ENCODE measurements at places on chromosomes 7 and 10.
A peak's percentile ranks its signal among the peaks of the same experiment; 100 is the strongest.

DNA sequence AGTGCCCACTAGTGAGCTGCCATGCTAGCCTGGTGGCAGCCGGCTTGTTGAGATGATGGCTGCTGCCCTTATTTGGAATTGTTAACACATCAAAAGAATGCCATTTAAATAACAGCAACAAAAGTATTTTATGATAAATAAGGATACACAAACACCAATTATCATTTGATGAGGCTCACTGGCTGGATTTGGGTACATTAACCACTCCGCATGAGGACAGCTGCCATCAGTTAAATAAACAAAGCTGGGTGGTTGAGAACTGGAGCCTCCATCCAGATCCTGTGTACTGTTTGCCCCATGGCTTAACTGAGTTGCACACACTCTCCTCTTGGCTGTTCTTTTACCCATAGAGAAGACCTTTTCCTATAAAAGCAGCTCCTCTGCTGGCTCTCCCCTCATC lies 103.8 kb downstream of the RGS10 start:
- no peak for DNase-seq

GRCh38 chr7:29202651-29203069 lies 8.1 kb downstream of the CHN2 start:
- no peak for DNase-seq

- DNase-seq, result peak; percentile 27
Observed at GRCh38 chr10:80133206-80133605, 676 bp downstream of the PLAC9 start.

DNA sequence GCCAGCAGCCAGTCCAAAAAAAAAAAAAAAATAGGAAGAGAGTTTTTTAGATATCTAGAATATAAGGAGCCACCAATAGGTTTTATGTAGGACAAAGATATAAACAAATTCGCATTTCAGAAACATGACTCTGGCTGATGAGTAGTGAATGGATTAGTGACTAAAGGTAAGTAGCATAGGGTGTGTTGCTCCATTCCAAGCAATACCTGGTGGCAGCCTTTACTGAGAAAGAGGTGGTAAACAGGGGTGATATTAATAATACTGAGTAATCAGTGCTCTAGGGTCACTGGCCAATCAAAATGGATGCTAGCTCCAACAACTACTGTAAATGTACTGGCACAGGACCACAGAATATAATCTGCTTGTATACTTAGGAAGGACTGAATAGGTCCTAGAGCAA lies 45.5 kb upstream of the RAB11FIP2 start:
- DNase-seq, result no peak

DNA sequence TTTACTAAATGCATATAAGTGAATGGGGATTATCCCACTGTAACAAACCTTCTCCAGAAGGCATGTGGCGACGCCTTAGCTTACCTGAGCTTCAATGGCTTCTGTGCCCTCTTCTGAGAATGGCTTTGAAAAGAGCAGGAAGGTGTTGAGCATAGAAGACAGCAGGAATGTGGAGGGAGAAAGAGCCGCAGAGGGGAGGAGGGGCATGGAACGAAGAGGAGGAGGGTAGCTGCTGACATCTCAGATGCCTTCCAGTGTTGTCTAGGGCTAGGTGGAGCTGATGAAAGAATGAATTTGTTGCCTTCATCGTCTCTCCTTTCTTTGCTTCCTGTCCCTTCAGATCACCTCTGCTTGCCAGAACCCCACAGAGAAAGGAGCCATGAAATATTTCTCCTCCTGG lies 86.2 kb downstream of the ITIH5 start:
- no peak for DNase-seq

DNA sequence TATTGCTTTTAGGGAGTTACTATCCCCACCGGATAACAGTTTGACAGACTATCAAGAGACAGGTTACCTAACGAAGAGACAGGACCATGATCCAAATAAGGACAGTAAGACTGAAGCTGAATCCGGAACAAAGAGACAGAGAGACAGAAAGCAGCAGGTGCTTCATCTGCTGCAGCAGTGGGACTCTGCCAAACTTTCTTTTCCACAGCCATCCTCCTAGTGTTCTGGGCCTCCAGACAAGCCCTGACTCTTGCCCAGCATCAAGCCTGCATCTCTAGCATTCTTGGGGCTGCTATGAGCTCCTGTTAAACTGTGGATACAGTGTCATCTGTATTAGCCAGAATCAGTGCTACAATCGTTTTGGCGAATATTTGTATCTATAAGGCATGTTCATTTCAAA lies 761.7 kb downstream of the GRID1 start:
- no peak for DNase-seq

DNA sequence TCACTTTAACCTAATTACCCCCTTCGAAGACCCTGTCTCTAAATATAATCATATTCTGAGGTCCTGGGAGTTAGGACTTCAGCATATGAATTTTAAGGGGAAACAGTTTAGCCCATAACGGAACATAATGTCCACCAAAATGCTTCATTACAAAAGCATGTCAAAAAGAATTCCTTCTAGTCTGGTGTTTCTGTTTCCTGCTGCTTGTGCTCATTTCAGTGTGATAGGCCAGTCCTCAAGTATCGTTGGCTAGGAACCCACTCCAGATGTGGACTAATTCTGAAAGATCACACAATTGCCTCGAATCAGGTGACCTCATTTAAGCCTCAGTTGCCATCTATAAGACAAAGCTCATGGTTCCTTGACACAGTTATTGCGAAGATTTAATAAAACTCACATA lies 29.6 kb downstream of the INPP5F start:
- DNase-seq, result no peak

GRCh38 chr10:28839600-28840007 lies 162.3 kb downstream of the BAMBI start:
- no peak for DNase-seq

- DNase-seq, result no peak
Observed at GRCh38 chr10:14476006-14476405, 145.3 kb upstream of the FRMD4A start.

- DNase-seq, result peak; percentile 61
Observed at GRCh38 chr7:45088821-45089340, at the start of gene NACAD. Gene NACAD (minus strand): TSS chr7:45088969. CDS start chr7:45088894, 75 bp downstream.

DNA sequence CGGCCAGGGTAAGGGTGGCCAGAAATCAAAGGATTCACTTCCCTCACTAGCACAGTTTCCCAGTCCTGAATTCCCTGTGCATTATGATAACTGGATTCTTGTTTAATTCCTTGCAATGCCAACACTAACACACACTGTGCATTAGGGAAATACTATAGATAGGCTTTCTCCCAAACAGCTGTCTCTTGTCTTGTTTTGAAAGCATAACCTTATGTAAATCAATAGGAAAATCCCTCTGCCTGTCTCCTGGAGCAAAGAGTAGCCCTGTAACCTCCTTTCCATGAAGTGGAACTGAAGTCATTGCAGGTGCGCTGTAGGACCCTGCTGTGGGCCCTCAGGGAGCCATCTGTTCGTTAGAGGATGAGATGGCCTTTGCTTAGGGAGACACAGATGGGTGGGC lies 82.8 kb upstream of the FAM171A1 start:
- DNase-seq, result no peak

DNA sequence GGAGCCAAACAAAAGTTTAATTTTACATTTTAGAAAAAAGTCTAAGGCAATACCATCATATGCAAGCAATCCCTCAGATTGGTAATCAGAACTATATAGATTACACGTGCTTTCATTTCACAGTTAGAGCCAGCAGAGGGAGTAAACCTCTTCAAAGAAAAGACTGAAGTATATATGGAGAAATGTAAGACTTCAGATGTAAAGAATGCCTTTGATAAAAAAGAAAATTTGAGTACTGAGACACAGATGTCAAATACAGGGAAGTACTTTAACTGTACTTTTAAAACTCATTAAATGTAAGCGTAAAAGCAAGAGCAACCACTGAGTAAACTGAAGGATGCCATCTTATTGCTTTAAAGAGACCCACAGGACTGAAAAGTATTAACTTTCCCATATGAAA lies 101.4 kb upstream of the FAM133B start:
- DNase-seq, result peak; percentile 84

DNA sequence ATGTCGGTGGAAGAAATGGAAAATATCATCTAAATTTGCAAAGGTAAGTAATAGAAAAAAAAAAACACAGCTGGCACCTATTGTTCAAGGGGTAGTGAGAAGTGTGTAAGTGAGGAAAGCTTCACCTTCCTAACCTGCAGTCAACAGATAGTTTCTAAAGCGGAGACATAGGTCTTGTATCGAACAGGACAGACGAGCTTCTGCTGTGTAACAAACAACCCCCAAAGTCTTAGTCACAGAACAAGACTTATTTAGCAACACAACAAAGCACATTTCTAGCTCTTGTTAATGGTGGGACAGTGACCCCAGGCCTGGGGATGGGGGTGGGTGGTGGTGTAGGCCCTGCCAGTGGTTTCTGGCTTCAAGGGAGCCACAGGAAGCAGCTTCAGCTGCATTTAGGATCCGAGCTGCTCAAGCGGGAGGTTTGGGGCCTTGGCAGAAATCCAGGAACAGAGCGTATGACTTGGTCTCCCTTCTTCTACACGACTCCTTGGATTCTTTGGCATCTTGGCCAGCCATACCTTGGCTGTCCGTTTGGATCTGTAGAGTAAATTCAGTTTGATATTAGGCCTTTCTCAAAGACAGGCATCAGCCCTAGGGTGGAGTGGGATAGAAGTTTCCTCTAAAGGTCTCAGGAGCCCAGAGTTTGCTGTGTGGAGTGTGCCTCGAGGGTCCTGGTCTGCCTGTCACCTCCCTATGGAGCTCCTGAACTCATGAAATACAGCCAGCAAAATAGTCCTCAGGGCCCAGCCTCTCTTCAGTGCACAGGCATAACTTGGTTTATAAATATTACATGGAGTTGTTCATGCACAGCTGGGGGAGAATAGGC lies 56.9 kb upstream of the SHH start:
- no peak for DNase-seq

DNA sequence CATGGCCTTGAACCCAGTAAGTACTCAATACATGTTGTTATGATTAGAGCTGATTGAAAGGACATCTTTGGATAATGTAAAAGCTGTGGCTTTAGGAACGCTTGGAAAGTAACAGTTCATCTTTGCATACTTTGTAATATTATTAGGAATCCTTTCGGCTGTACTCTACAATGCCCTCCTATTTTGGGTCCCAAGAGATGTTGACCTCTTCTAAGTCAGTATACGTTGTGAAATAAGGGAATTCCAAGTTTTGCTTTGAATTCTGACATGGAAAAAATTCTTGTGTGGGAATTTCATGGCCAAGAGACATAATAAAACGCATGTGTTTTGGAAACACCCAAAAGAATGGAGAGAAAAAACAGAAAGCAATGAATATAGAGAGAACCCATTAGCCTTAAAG lies 7.7 kb downstream of the AGR3 start:
- DNase-seq, result no peak

DNA sequence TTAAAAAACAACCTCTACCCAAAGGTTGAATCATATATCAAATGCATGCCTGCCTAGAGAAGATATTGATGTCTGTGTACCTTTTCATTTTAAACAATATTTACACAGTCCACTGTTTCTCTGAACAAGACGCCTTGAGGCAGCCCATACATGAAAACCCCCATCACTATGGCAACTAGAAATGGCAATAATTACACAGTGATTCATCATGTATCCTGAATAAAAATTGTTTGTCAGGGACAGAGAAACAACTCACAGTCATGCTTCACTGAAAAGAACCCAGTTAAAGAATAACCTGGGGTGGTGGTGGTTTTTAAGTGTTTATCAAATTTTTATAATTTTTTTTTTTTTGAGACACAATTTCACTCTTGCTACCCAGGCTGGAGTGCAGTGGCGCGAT lies 19.7 kb downstream of the DNAJC12 start:
- DNase-seq, result peak; percentile 99

- no peak for DNase-seq
Observed at GRCh38 chr7:33076737-33077136, 14.2 kb upstream of the NT5C3A start.

DNA sequence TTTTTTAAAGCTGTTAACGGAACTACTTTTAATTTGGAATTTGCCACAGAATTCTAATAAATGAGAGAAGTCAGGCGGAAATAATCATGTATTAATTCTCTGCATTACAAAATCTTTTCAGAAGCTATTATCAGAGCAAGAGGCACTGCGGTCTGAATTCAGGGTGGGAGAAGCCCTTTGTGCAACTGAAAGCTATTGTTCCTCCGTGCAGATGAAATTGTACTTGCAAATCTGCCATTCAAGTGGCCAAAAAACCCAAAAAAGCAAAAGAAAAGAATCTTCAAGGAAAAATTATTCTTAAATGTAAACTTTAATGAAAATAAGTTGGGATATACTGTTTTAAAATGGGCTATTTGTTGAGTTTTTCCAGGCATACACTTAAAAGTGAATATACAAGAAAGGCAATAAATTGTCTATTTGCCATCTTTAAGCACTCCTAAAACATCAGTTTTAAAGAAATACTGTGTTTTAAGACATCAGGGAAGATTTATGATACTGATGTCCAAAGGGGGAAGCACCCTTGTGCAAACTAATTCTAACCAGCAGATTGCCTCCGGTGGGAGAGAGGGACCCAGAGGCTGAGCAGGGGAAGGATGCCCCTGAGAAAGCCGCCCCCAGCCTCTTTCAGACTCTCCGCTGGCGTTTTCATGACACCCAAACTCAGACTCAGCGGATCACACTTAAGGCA lies 351.2 kb downstream of the DNAJB6 start:
- DNase-seq, result no peak

DNA sequence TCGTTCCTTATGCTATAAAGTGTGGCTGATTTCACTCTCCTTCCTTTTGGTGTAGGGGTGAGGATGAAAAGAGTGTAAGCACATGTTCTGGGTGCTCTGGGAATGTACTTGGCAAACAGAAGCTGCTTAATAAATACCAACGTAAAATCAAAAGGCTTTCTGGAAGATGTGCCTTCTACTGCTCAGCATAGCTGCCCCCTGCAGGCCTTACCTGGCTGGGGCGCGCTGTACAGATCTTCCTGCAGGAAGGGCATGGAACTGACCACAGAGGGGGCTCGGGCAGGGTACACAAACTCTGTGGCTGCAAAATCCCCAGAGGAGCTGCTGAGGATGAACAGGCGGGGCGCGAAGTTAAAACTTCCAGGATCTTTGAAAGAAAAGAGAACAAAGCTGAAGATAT lies 169.4 kb downstream of the SVIL start:
- no peak for DNase-seq

DNA sequence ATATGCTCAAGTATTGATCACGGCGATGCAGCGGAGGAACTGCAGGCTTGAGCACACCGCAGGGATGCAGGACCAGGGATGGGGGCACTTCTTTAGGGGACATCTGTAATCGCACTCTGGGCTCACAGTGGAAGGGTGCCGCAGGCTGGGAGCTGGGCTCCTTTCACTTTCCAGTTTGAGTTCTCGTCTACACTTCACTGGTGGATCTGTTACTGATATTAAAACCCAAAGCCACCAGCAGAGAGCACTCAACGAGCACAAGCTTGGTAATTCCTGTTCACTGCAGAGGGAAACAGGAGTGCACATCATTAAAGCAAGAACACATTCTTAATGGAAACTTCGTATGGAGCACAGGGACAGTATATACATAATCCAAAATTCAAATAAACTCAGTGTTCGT lies 91.3 kb downstream of the PARD3 start:
- DNase-seq, result peak; percentile 72

DNA sequence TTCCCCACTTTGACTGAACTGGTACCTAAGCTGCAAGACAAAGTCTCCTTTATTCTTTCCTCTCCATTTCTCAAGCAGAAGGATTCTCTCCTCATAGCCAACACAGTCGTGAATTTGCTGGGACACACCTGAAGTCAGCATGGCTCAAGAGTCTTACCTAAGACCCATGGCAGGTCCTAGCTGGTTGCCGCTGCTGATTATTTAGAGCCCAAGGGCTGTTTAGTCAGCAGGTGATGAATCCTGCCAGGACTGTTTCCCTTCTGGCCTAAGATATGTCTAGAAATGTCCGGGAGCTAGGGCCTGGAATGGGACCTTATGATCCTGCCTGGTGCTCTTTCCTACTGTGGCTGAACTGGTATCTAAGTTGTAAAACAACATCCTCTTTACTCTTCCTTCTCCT lies 82.8 kb downstream of the AHCYL2 start:
- DNase-seq, result no peak
